ENCODE measurements at places on chromosomes 4 and X. TPM values are rescaled to one million over a fixed set of nuclear protein-coding genes. Genes with fewer than 3 reads are reported as not detected.
A peak's percentile ranks its signal among the peaks of the same experiment; 100 is the strongest.

- DNase-seq: no peak
These were observed 4.8 kb downstream of the NDP start for GRCh38 chrX:43968359-43968781.

- peak; percentile 27 for DNase-seq
These were observed 57.1 kb upstream of the NPFFR2 start for GRCh38 chr4:71974681-71975080.

DNA sequence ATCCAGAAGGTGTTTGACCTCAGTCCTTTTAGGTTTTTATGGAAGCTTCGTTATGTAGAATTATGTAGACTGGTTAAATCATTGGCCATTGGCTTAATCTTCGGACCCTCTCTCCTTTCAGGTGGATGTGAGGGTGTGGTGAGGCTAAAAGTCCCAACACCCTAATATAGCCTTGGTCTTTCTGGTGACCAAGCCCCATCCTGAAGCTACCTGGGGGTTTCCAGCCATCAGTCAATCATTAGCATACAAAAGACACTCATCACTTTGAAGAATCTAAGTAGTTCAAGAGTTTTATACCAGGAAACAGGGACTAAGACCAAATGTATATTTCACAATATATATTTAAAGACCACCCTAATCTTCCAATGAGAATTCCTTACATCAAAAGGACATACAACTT lies 5.5 kb downstream of the DDIT4L start:
- no peak for DNase-seq

DNA sequence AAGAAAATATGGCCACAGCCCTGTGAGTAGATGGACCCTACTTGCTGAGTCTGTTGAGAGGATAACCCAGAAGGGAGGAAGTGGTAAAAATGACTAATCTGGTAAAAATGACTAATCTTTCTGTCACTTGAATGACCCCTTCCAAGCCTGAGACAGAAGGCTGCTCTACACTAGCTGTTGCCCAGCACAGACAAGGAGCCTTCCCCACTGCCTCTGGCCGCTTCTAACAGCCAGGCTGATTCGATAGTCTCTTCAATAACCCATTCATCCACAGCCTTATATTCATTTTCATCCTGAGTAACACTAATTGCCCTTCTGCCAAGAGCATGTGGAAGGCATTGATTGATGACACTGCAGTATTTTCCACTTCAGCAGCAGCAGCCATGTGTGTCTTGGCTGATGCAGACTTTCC lies 18.4 kb downstream of the MAGEB17 start:
- DNase-seq: peak; percentile 80

DNA sequence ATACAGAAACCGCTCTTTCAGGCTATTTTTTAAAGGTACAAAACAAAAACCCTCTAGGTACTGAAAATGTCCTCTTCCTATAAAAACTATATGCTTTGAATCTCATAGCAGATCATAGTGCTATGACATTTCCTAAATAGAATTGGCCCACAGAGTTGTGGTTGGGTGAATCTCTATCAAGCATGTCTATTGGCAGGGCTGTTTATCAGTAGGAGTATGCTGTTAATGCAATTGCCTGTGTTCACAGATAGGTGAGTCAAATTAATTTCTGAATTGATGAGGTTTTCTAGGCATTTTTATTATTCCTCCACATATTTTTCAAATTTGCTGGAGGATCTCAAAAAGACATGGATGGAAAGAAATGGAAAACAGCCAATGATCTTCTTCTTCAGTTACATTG lies 73.9 kb downstream of the QRFPR start:
- no peak for DNase-seq

GRCh38 chr4:68082758-68083157 lies 46.9 kb downstream of the TMPRSS11F start:
- DNase-seq: no peak

DNA sequence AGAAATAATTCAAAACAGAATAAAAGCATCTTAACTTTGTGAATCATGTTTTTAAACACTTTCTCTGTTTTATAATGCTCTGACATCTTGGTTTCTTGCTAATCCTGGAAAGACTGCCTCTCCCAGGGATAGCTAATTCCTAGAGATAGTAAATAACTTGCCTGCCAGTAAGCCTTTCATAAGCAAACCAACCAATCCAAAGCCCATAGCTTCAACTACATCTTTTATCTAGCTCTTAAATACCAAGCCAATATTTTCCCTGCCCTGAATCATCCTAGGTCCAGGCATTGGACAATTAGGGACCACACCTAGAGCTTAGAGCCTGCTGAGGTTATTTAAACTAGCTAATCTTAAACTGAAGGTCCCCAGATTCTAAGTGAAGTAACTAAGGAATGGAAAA lies 223.7 kb upstream of the DIPK2B start:
- DNase-seq: peak; percentile 20

DNA sequence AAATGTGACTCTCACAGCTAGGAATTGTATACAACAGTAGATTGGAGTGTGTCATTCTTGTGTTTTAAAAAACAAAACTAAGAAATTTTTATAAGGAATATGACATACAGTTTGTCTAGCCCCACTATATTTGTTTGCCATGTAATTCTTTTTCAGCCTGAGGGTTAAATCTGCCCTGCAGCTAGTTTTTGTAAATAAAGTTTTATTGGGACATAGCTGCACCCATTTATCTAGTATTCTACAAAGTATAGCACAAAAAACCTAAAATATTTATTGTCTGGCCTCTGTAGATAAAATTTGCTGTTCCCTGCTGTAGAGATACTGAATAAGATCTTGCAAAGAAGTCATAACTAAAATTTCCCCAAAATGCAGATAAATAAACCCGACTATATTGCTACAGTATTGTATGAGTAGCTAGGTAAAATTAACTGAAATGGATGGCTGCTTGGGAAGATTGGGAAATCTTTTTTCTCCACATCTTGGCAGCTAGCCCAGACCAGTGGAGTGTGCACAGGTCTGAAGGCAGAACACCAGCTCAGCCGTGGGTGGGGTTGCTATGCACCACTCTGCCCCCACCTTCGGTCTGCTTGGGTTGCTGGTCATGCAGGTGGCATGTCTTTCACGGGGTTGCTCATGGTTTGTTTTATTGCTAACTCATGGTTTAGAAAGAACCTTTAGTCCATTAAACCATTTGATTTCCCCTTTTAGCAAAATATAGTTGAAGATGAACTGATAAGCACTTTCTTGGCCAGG lies 127.9 kb downstream of the KLHL8 start:
- peak; percentile 95 for DNase-seq

DNA sequence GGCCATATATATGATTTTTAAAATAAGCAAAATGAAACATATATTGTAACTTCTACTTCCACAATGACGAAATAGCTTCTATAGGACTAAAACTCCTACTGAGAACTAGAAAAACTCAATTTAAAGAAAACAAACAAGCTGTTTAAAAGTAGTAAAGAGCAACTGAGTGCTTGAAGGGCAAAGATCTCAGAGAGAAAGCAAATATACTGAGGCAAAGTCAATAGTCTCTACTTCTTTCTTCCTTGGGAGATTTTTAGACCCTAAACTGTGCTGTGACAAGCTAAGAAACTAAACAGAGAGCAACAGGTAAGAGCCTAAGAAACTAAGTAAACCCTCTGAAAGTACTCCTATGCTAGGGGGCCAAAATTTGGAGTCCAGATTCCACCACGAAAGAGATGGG lies 8.6 kb downstream of the RCHY1 start:
- no peak for DNase-seq

DNA sequence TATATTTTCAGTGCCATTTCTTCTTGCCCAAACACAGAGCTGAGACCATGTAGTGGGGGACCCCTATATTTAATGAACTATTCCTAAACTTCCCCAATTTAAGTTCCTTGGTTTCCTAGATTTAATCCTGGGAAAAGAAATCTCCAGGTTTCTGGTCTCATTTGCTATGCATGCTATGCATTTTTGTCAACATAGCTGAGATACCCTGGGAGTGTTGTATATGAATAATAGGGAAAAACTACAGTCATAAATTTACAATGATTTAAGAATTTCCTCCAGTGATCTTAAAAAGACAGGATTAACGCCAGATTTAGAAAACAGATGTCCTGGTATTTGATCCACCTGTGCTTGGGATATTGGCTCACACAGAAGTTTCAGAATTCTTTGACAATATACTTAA lies 136.8 kb upstream of the RAPGEF2 start:
- DNase-seq: no peak

GRCh38 chr4:53309321-53310040 lies 56.4 kb downstream of the SCFD2 start:
- peak; percentile 61 for DNase-seq

GRCh38 chrX:15207384-15207783 lies 62.5 kb downstream of the ASB9 start:
- no peak for DNase-seq

DNA sequence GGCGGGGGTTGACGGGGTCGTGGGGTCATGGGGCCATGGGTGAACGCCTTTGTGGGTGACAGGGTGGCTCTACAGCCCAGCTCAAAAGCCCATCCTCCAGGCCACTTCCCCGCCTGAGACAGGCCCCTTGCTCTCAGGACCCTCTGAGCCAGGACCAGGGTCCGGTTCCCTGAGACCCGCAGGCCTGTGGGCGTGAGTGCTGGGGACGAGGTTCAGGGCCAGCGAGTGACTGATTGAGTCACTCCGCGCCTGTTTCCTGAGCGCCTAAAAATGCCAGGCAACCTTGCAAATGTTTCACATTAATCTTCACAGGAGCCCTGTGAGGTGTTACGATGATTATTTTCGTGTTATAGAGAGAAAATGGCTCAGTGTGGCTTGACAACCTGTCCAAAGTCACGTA lies 97.8 kb downstream of the ZNF674 start:
- peak; percentile 67 for DNase-seq

GRCh38 chrX:128287693-128288092 lies 235.5 kb upstream of the ACTRT1 start:
- no peak for DNase-seq

DNA sequence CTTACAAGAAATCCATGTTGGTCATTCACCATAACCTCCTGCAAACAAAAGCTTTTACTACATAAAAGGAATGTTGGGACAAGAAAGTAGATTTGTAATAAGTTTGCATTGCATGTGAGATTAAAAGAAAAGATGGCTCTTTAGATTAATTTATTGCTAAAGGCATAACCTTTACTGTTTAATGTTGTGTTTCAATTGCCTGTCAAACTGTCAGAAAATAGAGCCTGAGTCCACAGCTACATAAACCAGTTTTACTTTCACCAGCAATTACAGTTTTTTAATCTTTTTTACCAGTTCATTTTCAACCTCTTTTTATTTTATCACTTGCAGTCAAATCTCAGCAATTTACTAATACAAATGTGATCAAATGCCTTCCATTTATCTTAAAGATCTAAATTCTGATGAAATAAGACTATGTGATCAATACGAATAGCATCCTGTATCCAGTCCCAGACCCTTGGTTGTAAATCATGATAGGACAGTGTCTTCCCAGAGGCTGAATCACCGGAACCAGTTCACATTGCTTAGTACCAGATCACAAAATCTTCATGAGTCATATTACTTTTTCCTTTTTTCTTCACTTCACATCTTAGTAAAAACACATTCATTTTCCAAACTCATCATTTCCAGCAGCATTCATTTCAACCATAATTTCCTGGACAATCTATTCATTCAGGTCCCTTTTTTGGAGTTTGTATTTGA lies 95.4 kb upstream of the FRG1 start:
- peak; percentile 69 for DNase-seq

GRCh38 chrX:69163936-69164741 lies 1.1 kb downstream of the PJA1 start:
- peak; percentile 29 for DNase-seq

DNA sequence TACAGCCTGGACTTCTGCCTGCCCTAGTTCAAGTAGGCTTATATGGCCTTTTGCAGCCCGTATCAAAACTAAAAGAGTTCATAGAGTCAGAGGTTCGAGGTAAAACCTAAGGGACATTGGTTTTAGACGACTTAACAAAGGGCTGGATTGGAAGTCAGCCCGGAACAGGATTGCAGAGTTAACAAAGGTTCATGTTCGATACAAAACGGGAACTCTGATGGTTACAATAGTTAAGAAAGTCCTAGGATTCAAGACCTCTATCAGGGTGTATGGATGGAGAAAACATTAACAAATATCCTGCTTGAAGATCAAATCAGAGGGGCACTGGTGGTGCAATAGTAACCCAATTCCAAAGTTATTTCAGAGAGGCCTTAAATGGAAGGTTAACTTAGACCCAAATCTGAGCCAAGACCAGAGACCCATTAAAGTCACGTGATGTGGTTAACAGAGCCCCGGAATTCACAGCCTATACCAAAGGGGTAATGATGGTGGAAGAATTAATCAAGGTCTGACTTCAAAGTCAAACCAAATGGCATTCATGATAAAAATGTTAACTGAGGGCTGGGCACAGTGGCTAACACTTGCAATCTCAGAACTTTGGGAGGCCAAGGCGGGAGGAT lies 656 bp upstream of the ZNF630 start:
- no peak for DNase-seq

KCTD8 gene
- not detected for polyA plus RNA-seq

G6PD gene
- polyA plus RNA-seq: 44.3 TPM

MAGEB2 gene
- polyA plus RNA-seq: not detected

SUPT20HL1 gene
- polyA plus RNA-seq: not detected

IGBP1 gene
- 33.6 TPM for polyA plus RNA-seq

ZNF157 gene
- not detected for polyA plus RNA-seq

PNMA6F gene
- not detected for polyA plus RNA-seq

RTL3 gene
- 0.18 TPM for polyA plus RNA-seq

P2RY4 gene
- polyA plus RNA-seq: not detected

FAM236D gene
- not detected for polyA plus RNA-seq

All from GM23248 (cell line).